Transverse colon (tissue), 4 donors: ENCODE measurements at places on chromosomes 16 and 17. TPM values are rescaled to one million over a fixed set of nuclear protein-coding genes. Genes with fewer than 3 reads are reported as not detected.

DNA sequence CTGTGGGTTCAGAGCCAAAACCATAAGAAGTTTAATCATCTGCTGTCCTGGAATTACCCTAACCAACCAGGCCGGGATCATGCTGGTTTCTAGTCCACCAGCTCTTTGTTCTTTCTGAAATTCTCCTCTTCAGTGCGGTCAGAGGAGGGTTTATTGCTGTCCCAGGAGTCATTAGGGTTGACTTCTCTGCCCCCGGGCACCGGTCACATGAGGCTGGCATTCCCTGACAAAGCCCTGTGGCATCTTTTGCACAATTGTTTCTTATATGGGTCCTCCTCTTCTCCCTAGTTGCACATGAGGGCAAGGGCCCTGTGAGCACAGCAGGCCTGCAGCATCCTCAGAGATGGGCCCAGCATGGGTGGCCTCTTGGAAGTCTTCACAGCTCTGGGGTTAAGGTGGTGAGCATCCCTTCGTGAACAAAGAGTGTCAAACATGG is 243.9 kb downstream of the IRF8 start:
- no peak overlapping the region for H3K4me3 ChIP-seq
- H3K36me3 ChIP-seq: no peaks in the 10 kb centered on the region
- no peaks in the 10 kb centered on the region for H3K4me1 ChIP-seq
- no peak for DNase-seq
- no peak overlapping the region for H3K27ac ChIP-seq
- H3K27me3 ChIP-seq: no peaks in the 10 kb centered on the region

GRCh38 chr16:89720551-89720812 is 216 bp downstream of the VPS9D1 start:
- peaks cover 31% of the 10 kb centered on the region for H3K4me1 ChIP-seq
- no peaks in the 10 kb centered on the region for H3K27me3 ChIP-seq
- H3K4me3 ChIP-seq: peak overlapping the region; percentile 86
- DNase-seq: peak; percentile 75
- peak overlapping the region; percentile 99 for H3K27ac ChIP-seq

HEATR9 gene
- total RNA-seq: not detected

OR1D5 gene
- total RNA-seq: not detected

SYNGR3 gene
- total RNA-seq: 2.7 TPM
